ENCODE measurements at places on chromosomes 12 and 14.

DNA sequence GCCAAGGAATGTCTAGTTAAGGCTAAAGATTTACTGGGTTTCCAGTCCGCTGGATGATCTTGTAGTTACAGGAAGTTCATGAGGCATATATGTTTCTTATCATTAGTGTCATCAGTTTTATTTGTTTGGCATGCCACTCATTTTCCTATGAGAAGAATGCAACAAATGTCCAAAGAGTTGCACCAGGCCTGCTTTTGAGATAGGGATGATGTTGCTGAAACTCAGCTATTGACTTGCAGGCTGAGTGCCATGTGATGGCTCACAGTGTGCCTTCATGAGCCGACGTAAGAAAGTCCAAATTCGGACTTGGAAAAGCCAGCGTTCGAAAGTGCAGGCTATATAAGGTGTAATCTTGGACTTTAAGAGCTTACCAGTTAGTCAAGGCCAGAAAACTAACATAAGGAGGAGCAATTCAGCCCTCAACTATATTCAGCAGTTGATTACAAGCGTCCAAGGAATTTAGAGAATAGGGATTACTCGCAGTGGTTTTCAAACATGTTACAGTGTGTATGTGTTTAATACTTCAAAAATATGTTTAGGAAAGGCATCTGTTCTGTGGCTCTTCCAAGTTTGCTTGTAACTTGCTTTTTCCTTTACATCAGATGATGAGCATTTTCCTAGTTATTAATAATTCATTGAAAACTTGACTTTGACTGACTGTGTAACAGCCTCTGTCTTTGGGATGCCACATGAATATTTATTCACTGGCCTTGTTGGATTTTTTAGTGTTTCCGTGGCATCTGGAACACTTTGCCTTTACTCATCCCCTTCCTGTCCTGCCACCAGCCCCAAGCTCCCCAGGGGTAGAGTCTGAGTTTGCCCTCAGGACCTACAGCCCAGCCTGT is 101.3 kb downstream of the LGMN start:
- no peak for DNase-seq

DNA sequence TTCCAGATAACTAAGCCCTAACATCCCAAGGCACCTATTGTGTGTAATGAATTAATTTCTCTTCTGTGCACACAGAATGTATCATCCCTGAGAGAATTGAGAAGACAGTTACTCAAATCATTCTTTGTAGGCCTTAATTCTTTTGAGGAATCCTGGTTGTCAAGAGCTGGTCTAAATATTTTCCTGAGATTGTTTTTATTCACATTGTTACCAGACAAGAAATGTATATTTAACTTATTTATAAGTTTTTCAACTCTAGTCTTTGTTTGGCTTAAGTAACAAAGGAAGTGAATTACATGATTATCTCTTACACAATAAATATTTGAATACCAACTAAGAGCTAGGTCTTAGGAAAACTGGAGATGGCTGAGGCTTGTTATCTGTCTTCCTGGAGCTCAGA is 169.4 kb downstream of the DACT1 start:
- no peak for DNase-seq

GRCh38 chr14:32950584-32950983 is 11.9 kb downstream of the NPAS3 start:
- DNase-seq = no peak

- DNase-seq = no peak
Observed at GRCh38 chr14:54719406-54719805, 152.5 kb downstream of the SAMD4A start.

Measured in activated T-helper 1 cell treated with anti-CD3 and anti-CD28 coated beads, Interleukin-12 subunit alpha, Interleukin-12 subunit beta, Interleukin-2, Interleukin-4 antibody, amounts not matched to agents 30 ng/mL and 10 ng/mL and 1 ng/mL, durations not matched to agents 14 hours and 24 hours and 36 hours (primary cell).